DMS 273 treated with DMSO at 0.1 percent for 48 hours (cell line): ENCODE measurements at places on chromosomes 11 and 22.

GRCh38 chr22:28442711-28443525 is 236.7 kb downstream of the TTC28 start:
- peak; percentile 53 for DNase-seq

GRCh38 chr22:48217596-48217995 is 1455.1 kb downstream of the TBC1D22A start:
- no peak for DNase-seq

- no peak for DNase-seq
Measured at GRCh38 chr22:45502215-45503049, at the start of gene FBLN1. FBLN1 (plus strand) TSS chr22:45502883; CDS start chr22:45502986, 103 bp downstream.

DNA sequence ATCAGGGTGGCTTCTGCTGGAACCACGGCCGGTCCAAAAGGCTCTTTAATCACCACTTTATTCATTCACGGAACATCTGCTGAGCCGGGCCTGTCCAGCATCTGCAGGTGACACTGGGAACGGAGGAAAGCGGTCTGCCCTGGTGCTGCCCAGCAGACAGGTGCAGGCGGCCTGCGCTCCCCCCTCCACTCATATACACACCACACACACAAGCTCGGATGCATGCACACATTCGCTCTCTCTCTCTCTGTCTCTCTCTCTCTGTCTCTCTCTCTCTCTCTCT is 736.9 kb downstream of the BRD1 start:
- DNase-seq: no peak

- no peak for DNase-seq
Measured at GRCh38 chr22:43722444-43722843, 89.7 kb downstream of the EFCAB6 start.

DNA sequence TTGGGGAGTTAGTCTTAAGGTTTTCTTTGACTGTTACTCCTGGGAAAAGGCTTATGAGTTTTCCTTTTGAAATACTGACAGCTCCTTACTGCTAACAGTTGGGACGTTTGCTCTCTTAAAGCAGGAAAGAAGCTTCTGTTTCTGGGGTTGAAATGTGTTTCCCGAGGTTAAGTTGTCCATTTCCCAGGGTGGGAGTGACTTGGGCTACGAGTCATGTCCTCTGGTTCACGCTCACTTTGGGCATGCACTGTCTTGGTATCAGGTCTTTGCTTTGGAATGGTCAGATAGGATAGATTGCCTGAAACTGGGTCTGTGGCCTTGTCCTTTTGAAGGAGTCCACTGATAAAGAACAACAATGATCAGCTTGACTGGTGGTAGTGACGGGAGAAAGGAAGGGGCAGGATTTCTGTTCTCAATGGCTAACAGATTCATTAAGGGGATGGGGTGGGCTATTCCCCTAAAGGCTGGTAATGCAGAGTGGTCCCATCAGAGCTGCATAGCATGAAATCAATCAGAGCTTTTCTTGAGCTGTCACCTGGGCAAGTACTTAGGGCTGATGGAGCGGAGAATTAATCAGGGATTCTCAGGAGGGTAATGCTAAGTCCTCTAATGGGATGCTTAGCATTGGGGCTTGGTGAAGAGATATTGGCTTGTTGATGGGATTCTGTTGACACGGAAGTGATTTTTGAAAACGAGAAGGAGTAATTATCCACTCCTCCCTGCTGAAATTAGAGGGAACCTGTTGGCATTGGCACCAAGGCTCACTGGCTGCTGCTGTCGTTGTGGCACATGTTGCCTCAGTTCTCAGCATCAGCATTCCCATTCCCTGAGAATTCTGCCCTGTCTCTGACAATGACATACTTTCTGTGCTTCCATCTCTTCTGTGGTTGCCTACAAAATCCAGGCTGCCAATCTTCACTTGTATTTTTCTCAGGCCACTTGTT is 81.6 kb downstream of the TEAD1 start:
- DNase-seq: no peak

DNA sequence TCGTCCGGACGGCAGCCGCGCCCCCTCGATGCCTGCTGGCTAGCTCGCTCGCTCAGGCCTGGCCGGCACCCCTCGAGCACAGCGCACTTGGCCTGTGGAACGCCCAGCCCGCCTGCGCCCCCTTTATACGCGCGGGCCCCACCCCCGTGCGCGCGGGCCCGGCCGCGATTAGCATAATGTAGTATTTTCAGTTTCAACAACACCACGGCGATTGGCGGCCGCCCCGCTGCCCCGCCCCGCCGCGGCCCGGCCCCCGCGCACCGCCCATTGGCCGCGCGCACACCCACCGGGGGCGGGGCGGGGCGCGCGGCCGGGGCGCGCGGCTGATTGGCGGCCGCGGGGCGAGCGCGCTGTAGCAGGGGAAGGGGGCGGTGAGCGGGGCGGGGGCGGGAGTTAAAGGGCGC is at the start of gene CDKN1C:
CDKN1C (minus strand) TSS at position 98 of the 404 bp plus-strand sequence. CDS start 319 bp downstream, outside the sequence.
- peak; percentile 12 for DNase-seq

- DNase-seq: no peak
Measured at GRCh38 chr11:73705053-73705452, 55.8 kb downstream of the RAB6A start.

DNA sequence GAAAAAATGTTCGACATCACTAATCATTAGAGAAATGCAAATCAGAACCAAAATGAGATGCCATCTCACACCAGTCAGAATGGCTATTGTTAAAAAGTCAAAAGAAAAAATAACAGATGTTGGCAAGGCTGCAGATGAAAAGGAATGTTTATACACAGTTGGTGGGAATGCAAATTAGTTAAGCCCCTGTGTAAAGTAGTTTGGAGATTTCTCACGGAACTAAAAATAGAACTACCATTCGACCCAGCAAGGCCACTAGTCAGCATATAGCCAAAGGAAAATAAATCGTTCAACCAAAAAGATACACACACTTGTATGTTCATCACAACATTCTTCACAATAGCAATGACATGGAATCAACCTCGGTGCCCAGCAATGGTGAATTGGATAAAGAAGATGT is 503.2 kb downstream of the OPCML start:
- no peak for DNase-seq

DNA sequence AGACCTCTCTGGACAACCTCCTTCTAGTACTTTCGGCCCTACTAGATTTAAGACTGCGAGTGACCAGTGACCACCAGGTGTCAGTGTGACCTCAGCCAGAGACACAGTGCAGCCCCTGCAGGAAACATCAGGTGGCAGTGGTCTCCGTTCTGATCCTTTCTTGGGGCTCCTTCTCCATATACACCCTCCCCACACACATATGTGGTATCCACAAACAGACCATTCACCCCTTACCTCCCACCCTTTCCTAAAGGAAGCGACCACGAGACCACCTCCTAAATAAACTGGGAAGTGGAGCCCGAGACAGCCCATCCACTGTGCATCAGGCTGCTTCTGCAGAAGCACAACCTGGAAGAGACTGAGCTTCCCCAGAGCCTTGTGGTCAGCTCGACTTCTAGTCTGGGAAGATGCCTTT is 38.5 kb upstream of the CYP2D6 start:
- peak; percentile 27 for DNase-seq

GRCh38 chr11:133175103-133175502 is 357.2 kb downstream of the OPCML start:
- DNase-seq: no peak

DNA sequence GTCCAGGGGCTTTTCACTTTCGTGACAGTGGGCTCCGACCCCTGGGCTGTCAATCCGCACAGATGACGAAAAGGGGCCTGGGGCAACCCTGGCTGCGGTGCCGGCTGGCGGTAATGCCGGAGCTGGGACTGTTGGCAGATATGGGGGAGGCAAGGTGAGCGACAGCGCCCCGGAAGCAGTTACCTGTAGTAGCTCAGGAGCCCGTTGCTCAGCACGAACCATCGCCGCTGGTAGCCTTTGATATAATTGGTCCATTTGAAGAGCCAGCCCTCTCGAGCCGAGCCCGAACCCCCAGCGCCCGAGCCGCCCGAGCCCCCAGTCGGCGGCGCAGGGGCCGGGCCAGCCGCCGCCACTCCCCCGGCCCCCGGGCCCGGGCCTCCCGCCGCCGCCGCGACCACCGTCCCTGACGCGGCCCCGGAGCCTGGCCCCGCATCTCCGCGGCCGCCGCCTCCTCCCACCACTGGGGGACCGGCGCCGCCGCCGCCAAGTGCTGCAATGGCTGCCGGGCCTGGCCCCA is 396 bp downstream of the OSBP start:
- DNase-seq: no peak

DNA sequence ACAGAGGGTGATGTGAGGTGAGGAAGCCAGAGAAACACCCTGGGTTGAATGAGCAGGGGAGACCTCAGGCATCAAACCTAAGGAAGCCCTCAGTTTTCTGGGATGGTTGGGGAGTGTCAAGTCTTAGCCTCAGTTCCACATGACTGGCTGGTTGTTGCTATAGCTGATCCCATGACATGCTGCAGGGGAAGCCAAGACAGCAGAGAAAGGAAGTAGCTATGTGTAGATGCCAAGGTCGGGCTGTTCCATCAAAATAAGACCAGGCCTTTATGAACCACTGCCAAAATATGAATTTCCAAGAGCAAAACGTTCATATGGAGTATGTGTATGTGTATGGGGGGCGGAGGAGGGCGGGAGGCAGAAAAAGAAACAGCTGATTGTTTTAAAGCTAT is 11.6 kb downstream of the CD59 start:
- DNase-seq: no peak

DNA sequence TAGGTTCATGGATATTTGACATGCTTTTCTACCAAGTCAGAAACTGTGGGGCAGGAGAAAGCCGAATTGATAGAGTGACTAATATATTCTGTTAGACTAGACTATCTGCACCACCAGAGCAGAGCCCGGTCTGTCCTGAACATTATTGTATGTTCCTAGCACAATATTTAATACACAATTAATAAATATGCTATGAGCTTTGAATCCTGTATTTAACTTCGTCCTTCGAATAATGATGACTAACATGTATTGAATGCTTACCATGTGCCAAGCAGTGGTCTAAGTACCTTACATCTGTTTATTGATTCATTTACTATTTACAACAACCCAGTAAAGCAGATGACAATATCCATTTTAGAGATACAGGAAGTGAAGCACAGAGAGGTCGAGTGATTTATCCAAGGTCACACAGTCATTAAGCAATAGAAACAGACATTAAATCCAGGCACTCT is 44.8 kb upstream of the ANO3 start:
- no peak for DNase-seq

- DNase-seq: no peak
Measured at GRCh38 chr11:30107899-30108298, 91.1 kb upstream of the KCNA4 start.

DNA sequence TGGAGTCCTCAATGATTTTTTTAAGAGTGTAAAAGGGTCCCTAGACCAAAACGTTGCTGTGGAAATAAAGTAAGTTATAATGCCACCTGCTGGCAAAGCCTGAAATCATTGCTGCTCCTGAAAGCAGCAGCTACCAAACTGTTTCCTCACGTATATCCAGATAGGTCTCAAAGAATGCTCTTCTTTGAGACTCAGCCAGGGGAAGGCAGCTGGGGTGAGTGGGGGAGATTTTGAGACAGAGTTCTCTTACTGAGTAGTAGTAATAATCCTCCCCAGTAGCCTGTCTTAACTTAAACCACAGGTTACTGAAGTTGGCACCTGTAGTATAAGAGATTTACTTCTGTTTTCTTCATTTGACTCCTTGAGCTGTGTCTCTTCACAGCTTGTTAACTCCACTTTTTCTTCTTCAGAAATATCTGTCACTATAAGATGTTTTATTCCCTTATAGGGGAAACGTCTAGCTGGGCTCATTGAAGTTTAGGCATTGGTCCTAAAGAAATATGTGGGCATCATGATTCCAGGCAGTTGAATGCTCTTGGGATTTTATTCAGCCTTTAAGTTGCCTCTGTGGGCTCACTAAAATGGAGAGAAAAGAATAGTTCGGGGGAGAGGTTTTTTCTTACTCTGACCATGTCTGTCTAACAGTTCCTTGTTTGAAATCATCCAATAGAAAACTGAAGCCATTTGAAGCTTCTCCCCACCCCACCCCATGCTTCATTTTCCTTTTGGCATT is 77.9 kb downstream of the BTBD10 start:
- DNase-seq: no peak

DNA sequence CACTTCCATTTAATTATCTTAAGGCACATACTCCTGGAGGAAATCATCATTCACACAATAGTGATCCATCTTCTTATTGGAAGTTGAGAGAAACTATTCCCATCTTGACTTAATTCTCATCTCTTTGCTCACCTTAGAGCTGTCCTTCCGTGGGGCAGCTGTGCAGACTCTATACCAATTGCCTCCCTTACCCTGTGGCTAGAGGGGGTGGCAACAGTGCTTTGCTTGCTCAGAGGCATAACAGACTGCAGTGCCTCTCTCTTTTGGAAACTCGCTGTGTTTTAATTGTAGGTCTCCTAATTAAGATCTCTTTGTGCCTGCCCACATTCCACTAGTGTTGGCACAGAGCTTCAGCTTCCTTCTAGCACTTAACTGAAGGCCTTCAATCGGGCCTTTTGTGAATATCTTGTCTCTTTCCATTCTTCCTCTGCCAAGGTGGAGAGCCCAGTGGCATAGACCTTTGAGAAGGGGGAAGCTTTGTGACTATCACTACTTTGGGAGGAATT is 5.5 kb downstream of the KMT2A start:
- no peak for DNase-seq

DNA sequence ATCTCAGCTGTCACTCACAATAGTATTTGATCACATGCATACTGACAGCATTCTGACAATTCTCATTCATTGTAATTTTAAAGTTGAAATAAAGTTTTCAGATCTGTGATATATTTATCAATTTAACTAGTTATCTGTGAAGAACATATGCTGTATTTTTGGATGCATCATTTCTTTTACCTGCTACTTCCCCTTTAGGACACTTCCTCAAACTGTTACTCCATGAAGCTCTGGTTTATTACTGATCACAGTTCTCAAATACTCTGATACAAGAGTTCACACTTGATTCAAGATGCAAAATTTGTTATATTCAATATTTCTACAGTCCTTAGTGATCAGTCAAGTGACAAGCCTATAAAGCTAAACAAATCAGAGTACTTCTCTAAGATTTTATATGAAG is 1655.2 kb downstream of the LRRC4C start:
- DNase-seq: no peak

DNA sequence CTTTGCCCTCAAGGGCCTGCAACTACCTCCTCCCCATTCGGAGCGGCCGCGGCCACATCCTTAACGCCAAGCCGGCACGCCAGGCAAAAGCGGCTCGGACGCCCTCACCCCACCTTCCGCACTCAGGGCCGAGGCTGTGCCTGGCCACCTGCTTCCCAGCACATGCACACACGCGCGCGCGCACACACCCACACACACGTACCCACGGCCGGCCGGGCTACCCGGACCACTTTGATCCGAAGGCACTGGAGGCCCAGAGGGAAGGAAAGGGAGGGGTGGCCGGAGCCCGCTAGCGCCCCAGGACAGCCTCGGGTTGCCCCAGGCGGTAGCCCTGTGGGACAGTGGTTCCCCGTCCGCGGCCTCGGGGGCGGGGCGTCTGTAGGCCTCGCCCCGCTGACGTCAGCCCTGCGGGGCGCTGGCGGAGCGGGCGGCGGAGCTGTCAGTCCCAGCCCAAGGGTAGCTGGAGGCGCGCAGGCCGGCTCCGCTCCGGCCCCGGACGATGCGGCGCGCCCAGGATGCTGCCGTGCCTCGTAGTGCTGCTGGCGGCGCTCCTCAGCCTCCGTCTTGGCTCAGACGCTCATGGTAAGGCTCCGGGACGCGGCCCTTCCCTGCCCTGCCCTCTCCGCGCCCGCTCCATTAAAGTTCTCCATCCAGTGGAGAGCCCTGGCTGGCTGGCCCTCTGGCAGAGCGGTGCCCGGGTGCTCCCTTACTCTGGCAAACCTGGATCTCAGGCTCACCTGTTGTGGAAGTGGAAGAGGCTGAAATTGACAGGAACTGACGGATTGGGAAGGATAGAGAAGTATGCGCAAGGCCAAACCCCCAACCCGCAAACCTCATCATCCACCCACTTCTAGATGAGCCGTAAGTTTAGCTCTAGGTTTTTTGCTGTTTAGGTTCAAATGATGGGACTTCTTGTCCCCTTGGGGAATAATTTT is at the start of gene IL10RA:
IL10RA (plus strand) TSS at position 442 of the 935 bp plus-strand sequence; CDS start at position 516, 74 bp downstream.
- DNase-seq: no peak
